ENCODE measurements at places on chromosomes 3 and 15.

DNA sequence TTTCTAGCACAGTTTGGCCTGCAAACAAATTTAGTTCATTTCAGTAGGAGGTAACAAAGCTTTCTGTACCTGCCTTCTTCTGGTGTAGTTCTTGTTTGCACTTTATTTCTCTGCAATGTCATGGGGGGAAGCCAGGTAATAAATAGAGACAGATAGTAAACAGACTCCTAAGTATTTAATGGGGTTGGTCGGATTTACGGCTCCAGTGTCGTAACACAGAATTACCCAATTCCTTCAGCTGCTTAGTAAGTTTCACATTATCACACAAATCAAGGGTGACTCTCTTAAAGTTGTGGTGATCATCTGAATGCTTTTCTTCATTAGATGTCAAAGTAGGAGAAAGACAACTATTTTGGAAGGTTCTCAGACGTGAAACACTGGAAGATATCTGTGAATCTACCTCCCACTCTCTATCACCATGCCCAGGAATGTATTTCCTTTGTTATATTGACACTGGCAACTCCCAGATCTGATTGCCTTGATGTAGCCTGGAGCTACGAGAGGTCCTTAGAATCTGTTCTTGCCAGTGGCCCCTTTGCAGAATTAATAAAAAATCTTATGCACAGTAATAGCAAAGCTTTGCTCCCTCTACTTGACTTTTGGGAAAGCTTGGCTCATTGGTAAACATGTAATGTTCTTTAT is 25.0 kb upstream of the TMC3 start:
- DNase-seq = no peak

DNA sequence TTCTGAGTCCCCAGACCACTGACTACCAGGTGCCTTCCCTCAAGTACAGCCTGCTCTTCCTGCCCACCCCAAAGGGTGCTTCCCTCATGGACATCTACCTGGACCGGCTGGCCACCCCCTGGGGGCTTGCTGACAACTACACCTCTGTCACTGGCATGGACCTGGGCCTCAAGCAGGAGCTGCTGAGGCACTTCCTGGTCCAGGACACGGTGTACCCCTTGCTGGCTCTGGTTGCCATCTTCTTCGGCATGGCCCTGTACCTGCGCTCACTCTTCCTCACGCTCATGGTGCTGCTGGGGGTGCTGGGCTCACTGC is 9.3 kb downstream of the DISP2 start:
- no peak for DNase-seq

DNA sequence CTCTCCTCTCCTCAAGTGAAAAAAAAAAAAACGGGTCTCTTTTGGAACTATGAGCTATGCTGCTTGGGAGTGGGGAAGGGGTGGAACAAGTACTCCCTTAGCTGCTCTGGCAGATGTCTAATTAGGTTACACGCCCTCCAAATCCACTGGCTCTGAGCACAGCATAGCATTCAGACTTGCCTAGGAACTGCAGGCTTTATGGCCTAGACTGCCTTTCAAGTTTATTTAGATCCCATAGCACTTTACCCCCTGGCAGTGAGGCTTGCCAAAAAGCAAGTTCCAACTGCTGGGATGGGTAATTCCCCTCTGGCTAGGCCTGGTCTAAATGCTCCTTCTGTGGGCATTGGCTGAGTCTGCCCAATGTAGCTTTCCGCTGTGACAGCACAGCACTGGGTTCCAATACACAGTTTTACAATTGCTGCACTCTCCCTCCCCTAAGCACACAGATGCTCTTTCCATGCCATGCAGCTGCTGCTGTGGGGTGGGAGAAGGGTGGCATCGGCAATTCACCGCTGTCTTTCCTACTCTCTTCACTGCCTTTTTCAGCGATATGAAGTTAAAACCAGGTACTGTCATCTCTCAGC is 152.8 kb downstream of the KCNAB1 start:
- no peak for DNase-seq

DNA sequence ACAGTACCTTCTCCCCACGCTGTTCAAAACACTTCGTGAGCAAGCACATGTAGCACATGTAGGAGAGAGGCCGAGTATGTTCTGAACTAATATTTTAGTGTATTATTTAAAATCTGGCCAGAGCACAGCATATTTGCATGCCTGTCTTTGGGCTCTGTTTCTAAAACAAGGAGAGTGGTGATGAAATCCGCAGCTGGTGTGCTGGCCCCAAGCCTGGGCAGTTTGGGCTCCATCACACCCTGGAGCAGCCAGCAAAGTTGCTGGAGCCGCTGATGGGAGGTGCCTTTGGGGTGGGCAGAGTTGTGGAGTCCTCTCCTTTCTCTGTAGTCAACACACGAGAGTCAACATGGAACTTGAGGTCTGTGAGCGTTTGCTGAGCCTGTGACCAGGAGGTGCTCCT is 116.6 kb downstream of the SLCO3A1 start:
- no peak for DNase-seq

DNA sequence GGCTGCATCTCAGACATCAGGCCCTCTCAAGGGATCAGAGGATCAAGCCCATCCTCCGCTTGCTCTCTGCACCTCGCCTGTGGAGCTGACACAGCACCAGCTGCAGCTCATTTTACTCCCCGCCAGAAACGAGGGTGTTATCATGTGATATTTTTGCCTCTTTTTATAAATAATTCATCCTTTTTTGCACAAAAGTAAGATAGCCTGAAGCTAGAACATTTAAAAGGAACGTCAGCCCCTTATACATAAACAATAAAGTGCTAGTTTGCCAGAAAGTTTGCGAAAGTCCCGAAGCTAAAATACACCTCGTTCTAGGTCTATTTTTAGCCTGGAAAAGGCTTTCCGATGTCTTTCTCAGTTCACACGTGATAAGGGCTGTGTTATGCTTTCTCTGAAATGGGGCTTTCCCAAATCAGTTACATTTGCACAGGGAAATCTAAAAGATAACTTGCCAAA is 9.6 kb upstream of the FAM174B start:
- no peak for DNase-seq

DNA sequence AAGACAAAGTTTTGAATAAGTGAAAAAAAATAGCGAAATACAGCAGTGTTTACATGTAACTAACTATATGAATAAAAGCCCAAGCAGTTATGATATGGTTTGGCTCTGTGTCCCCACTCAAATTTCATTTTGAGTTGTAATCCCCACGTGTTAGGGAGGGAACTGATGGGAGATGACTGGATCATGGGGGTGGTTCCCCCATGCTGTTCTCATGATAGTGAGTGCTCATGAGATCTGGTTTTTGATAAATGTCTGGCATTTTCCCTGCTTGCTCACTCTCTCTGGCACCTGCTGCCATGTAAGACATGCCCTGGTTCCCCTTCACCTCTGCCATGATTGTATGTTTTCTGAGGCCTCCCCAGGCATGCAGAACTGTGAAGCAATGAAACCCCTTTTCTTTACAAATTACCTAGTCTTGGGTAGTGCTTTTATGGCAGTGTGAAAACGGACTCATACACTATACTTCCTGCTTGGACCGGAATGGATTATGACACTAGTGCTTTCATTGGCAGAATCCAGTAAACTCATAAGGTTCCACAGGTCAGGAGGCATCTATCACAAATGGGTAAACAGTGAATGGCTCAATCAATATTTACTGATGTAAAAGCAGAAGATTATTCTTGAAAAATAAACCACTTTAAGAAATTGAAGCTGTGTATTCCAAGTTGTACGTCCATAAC is 192.1 kb downstream of the CBLB start:
- DNase-seq = no peak

DNA sequence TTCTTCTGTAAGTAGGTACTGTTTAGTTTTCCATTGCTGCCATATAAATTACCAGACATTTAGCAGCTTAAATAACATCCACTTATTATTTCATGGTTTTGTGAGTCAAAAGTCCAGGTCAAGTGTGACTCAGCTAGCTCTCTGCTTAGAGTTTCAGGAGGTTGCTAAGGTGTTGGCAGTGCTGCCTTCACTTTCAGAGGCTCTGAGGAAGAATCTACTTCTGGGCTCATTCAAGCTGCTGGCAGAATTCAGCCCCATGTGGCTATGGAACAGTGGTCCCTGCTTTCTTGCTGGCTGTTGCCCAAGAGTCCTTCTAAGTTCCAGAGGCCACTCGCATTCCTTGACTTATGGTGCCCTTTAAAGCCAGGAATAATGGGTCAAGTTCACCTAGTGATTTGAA is 4.5 kb downstream of the CFAP44 start:
- no peak for DNase-seq
